ENCODE measurements at places on chromosomes 5 and 9. TPM values are rescaled to one million over a fixed set of nuclear protein-coding genes. Genes with fewer than 3 reads are reported as not detected.

The NPR3 gene
- 0.11 TPM for total RNA-seq

The ITGA2 gene
- total RNA-seq, result 39.6 TPM

The PTPDC1 gene
- 9.0 TPM for total RNA-seq

The ADAMTS6 gene
- total RNA-seq, result 578 TPM

The GNA14 gene
- 2.0 TPM for total RNA-seq

Measured in placental epithelial cell (primary cell).